ENCODE measurements at places on chromosomes 7 and 10.
A peak's percentile ranks its signal among the peaks of the same experiment; 100 is the strongest.

DNA sequence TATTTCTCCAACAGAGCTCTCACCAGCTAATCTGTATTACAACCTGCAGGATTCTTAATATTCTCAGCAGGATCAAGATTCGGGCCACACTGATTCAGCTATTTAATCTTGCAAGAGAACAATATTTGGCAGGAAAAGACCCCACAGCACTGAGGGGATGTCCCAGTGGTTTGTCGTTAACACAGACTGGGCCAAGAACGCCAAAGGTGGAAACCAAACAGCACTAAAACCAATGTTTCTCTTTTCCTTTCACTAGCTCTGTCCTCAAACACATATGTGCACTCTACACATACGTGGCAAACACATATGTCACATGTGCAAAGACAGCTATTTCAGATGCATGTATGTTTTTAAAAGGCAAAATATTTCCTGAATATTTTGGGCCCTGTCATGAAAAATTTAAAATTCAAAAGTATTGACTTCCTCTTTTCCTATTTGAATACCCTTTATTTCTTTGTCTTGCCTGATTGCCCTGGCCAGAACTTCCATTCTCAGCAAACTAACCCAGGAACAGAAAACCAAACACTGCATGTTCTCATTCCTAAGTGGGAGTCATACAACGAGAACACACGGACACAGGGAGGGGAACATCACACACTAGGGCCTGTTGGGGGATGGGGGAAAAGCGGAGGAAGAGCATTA is 51.7 kb upstream of the NEBL start:
- DNase-seq = no peak

GRCh38 chr10:88848499-88848898 is 3.1 kb downstream of the ANKRD22 start:
- DNase-seq = peak; percentile 68

DNA sequence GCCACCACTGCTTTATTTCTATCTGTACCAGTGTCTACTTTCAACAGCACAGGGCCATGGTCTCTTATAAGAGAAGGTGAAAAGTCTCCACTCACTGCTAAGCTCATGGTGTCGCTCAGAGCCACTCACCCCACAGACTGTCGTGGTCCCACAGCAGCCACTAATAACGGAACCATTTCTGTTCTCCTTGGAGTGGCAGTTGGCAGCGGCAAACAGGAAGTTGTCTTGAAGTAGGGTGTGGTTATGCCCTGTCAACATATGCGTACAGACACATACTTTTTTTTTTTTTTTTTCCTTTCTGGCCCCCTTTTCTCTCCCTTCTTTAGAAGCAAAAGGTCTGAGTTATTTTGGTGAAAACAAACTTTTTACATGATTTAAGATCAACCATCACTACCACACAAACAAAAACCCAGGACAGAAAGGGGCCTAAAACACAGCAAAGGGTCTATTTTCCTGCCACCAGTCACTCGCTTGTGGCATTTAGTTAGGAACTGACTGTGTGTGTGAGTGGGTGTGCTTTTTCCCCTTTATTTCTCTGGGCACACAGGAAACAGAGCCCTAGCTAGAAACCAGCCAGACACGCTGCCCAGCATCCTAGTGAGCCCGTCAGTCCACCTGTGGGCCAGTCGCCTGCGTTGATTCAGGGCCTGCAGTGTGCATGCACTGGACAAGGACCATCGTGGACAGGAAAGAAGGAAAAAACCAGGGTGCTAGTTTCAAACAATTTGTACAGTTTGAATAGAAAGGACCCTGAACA is 96.7 kb upstream of the EFCAB10 start:
- DNase-seq = no peak

DNA sequence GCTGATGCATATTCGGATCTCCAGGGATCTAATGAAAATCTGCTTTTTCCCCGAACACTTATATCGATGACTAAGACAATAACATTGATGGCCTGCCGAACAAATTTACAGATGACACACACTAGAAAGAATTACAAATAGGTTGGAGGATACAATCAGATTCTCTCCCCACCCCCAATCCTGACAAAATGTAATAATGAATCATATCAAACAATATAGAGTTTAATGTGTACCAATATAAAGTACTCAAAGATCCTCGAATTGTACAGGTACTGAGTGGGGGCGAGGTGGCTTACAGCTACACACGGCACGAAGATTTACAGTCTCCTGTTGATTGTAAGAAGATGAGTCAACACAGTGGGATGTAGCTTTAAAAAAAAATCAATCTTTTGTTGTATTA is 182.7 kb upstream of the MKLN1 start:
- DNase-seq = no peak

- no peak for DNase-seq
Observed at GRCh38 chr10:50991456-50992355, 82.6 kb upstream of the PRKG1 start.

GRCh38 chr10:62268399-62269114 is at the start of gene RTKN2:
Gene RTKN2 (minus strand): TSS chr10:62268844. CDS start chr10:62268610, 234 bp downstream.
- DNase-seq = no peak

DNA sequence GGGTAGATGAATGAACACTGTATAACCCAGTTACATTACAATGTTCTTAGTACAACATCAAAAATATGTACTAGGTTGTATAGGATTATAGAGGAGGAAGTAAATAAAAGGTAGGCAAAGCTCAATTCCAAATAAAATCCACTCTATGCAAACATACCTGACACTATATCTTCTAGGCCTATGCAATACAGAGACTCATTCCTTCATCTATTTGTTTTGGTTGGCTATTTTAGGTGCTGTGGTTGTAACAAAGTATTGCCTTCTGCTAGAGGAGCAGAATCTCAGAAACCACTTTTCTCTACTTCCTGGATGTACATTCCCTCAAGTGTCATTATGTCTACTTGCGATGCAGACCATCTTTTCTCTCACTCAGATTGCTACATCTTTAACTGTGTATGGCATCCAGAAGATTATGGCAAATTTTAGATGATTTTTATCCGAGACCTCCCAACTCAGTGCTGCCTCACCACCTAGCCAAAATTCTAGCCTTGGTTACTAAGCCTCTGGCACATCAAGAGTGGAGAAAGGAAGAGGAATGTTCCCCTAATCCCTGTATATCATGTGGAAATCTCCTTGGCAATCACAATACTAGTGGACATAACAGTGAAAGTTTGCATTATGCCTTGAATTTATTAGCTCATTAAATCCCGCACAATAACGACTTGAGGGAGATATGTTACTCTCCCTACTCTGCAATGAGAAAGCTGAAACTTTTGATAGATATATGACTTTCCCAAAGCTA is 5.5 kb upstream of the TFPI2 start:
- no peak for DNase-seq

DNA sequence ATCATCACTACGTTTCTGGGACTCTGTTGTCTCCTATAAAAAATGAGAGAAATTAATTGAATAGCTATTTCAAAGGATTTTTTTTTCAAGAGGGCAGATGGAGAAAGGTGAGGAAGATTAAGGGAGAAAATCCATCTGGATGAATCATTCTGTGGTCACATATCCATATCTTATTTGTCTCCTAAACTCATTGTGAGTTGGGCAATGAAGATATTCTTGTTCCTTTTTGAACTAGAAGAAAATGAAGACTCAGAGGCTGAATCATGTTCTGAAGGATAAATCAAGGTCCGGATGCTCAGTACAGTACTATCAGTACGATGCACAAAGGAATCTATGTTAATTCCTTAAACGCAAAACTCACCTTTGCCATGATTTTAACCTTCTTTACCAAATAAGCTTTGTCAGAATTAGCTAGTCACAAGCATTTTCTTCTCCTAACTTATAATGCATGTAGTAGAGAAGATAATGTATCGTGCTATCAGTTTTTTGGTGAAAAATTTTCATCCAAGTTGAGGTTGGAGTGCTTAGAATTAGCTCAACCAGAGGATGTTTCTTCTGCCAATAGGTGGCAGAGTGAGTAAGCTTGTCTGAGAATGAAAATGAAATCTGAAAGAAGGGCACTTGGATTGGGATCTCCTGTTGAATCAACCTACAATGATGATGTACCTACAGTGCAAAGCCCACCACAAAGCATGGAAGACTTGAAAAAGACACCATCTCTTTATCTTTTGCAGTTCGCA is 446.9 kb downstream of the KIF20B start:
- DNase-seq = peak; percentile 56

GRCh38 chr10:57142925-57143576 is 782.0 kb upstream of the ZWINT start:
- no peak for DNase-seq

- DNase-seq = no peak
Observed at GRCh38 chr7:44230286-44230685, 29.5 kb downstream of the YKT6 start.

DNA sequence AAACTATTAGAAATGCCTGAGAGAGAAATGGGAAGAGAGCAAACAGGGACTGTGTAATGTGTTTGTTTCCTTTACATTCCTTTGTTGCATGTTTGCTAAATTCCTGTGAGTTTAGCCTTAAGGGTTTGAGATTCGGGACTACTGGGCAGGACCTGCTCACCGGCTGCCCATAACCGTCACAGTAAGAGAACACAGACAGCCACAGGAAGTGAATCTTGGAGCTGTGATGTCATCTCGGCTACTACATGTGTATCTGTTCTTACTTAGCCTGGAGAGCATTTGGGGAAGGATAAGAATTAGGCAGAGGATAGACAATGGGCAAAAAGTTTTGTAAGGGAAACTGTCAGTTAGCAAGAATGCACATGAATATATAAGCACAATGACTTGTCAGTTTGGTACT is 485.1 kb upstream of the KLF6 start:
- peak; percentile 45 for DNase-seq

DNA sequence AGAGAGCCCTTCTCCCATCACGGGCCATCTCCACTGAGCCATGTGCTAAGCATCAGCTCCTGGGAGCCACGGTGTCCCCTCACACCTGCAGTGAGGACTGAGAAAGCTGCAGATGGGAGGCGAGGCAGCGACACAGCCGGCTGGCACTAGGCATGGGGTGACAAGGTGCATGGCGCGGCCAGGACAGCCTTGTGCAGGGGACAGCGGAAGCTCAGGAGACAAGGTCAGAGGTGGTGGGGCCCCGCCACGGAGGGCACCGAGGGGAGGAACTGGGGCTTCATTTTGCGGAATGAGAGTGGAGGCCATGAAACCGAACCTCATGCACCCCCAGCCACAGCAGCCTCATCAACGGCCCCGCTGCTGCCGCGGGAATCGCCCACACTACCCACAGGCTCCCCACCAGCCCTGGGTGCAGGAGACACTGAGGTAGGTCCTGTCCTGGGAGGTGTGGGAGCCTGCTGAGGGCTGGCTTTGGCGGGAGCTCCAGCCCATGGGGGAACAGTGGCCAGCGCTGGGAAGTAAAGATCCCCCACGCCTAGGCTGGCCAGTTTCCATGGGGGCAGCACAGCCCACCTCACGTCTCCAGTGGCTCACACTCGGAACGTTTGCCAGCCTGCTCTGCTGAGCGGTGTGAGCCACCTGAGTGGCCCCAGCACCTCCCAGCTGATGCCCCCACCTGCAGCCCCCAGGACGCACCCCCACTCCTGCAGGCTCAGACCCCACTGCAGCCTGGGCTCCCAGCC is 71.2 kb upstream of the INSIG1 start:
- no peak for DNase-seq

GRCh38 chr7:157432957-157433576 is 96.3 kb downstream of the DNAJB6 start:
- peak; percentile 22 for DNase-seq

DNA sequence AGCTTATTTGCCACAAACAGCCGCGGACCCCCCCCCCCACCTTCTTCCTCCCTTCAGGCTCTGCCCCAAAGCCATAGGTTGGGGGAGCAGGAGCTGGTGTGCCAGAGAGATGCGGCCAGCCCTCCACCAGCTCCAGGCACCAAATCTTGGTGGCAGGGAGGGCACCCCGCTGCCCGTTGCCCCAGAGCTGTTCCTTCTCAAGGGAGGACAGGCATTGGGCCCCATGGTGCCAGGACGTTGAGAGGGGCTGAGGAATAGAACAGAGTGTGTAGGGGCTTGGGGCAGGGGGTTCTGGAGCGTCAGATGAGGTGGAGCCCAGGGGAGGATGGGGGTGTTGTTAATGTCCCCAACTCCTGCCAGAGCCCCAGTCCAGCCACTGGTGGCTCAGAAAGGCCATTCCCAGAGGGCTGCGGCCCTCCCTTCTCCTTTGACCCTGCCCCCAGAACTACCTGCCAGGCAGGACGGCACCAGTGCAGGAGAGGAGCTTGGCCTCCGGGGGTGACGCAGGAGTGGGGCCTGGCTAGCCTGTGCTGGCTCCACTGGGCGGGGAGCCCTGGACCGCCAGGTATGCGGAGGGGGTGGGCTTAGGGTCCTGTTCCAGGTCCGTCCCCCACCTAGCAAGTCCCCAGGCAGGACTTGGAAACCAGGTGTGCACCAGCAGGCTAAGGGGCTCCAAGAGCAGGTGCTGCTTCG is 10.0 kb upstream of the SEC24C start:
- no peak for DNase-seq

All from HS-5 (cell line).